ENCODE measurements at places on chromosomes 2 and 18.

DNA sequence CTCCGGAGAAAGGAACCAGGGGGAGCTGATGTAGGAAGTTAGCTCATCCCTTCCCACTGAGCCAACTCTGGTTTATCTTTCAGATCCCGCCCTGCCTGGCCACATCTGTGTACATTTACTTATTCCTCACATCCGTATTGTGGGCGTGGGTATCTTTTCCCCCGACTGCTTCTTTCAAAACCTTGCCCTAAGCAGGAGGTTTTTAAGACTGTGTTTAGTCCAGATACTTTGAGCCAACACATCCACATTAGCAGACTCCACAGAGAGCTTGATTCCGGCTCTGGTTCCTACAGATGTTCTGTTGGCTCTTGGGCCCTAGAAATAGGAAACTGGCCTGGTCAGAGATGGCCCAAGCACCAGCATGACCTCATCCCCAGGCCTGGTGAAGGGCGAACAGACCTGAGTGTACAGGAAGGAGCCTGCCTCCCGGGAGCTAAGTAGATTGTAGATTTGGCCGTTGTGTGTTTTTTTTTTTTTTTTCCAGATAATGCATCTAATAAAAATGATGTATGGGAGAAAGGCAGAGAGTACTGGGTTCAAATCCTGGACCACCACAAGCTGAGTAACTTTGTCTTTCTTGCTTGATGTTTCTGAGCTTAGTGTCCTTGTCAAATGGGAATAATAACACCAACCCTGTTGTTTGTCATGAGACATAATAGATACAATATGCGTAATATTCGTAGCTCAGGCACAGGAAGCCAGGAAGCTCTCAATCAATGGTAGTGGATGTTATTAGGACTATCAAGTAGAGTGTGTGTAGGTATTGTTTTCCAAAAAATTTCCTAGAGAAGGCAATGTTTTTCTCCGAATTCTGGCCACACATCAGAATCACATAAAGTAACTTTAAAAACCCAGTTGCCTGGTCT, 92.3 kb downstream of the PRKCE start:
- no peak for DNase-seq

DNA sequence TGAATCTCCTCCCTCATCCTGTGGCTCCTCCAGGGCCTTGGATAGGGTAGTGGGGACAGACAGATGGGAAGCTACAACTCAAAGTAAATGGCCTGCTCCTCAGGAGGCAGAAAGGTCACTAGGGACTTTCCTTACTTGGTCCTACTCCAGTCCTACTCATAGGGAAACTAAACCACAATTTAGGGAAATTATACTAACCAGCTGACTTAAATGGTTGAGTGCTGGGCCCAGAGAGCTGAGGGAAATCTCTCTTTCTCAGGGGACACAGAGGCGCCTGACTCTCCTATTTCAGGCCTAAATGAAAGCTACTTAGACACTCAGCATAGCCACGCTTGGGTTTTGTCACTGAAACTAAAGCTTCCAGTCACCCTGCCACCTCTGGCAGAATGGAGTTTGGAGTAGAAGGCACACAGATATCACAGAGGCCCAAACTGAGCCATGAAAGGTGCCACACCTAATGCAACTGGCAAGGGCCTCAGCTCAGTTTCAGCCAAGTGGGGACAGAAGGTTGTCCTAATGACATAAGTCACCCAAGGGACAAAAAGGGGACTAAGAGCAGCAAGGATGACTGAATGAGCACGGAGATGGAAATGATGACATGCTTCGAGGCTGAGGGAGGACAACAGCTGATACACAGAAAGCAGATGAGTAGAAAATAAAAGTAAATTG, 24.0 kb downstream of the CERKL start:
- no peak for DNase-seq

- no peak for DNase-seq
Measured at GRCh38 chr2:186189816-186190215, 296.2 kb upstream of the ZC3H15 start.

- no peak for DNase-seq
Measured at GRCh38 chr2:26483957-26484565, 6.1 kb upstream of the OTOF start.

- no peak for DNase-seq
Measured at GRCh38 chr2:45826884-45827635, 175.6 kb downstream of the PRKCE start.

DNA sequence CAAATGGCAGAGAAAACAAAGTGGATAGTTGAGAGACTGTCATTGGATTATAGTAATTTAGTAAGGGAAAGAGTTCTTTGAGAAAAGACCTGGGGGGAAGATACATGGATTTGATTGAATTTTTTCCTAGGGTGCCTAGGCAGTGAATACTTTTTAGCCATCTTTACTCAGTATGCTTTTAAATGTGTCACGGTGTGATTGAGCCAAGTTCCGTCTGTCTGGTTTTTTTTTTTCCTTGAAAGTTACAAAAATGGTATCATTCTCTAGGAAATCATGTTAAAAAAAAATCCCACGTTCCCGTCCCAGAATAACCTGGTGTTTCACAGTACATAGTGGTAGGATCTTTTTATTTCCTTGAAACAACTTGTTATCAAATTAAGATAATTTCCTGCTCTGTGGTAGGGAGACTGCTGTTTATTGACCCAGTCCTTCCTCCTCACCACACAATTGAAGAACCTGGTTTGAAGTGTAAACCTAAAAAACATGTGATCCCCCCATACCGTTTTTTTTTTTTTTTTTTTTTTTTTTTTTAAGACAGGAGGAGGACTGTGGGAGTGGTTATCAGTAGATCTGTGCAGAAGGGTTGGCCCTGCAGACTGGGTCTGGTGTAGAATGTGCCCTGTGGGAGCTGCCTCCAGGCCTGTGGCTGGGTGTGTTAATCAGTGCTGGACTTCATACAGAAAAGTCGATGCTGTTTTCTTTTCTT, 55.1 kb downstream of the DGKD start:
- DNase-seq = no peak

- no peak for DNase-seq
Measured at GRCh38 chr2:218081063-218081462, 12.0 kb downstream of the RUFY4 start.

GRCh38 chr2:102103992-102104871, 38.3 kb upstream of the IL1R1 start:
- DNase-seq = peak; percentile 42

GRCh38 chr18:79693561-79694205, 14.1 kb downstream of the CTDP1 start:
- DNase-seq = no peak

DNA sequence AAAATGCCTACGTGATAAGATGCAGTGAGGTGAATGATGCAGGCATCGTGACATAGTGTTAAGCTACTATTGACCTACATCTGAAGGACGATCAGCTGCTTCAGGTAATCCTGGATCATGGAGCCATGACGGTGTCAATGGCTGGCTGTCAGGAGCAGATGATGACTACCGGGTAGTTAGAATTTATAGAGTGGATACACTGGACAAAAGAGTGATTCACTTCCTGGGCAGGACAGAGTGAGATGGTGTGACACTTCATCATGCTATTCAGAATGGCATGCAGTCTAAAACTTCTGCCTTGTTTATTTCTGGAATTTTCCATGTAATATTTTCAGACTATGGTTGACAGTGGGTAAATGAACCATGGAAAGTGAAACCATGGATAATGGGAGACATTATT, 29.5 kb downstream of the METTL8 start:
- no peak for DNase-seq

- no peak for DNase-seq
Measured at GRCh38 chr2:43104763-43105162, 121.6 kb downstream of the ZFP36L2 start.

DNA sequence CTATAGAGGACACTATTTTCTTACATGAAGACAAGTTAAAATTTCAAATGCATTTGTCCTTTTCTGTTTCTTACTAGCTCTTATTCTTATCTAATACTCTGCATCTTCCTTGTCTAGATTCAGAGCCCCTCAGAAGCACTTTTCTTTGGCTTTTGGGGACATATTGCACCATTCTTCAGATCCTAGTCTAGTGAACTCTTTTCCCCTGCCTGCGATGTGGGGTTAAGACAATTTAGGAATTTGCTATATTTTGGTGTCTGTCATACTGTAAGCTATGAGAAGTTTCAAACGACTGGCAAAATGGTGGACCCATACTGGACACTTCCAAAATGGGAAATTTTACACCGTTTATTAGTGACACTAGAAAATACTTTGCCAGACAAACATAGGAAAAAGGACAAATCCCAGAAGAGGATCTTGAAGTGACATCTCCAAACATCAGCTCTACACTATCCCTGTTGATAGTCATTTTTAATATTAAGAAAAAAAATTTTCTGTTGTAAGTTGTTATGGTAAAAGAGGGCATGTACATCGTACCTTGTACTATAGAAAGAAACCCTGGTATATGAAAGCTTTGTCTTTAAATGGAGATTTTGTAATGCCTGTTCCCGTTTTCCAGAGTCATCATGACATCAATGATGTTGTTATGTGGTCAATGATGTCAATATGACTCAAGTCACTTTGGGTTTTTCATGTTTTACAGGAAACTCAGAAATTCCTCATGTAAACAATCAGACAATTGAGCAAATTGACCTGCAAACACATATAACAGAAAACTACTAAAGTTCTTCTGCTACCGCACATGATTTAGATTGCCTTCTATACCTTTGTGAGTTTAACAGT, 4.4 kb upstream of the KYNU start:
- no peak for DNase-seq

DNA sequence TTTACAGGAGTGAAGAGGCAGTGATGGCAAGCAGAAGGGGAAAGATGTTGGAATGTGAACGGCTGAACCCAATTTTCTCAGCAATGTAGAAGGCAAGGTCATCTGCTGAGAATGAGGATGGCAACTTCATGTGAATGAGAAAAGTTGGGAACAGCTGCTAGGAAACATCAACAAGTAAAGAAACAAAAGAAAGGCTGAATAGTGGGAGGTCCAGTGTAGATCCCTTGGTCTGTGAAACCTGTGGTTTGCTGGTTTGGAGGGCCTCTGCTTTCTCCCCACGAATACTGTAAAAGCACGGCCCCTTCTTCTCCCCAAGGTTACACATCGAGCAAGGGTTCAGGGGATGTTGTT, 27.4 kb downstream of the MARCHF4 start:
- DNase-seq = no peak

GRCh38 chr2:40458271-40458794, 6.4 kb upstream of the SLC8A1 start:
- no peak for DNase-seq

- DNase-seq = no peak
Measured at GRCh38 chr2:20235655-20236305, 10.8 kb upstream of the SDC1 start.

GRCh38 chr2:231241755-231242507, 43.5 kb downstream of the ARMC9 start:
- no peak for DNase-seq

- no peak for DNase-seq
Measured at GRCh38 chr2:186429104-186429503, 57.0 kb upstream of the ZC3H15 start.

- DNase-seq = no peak
Measured at GRCh38 chr2:8534729-8535468, 147.0 kb upstream of the ID2 start.

- DNase-seq = no peak
Measured at GRCh38 chr2:75558786-75559679, 1.7 kb downstream of the EVA1A start.

DNA sequence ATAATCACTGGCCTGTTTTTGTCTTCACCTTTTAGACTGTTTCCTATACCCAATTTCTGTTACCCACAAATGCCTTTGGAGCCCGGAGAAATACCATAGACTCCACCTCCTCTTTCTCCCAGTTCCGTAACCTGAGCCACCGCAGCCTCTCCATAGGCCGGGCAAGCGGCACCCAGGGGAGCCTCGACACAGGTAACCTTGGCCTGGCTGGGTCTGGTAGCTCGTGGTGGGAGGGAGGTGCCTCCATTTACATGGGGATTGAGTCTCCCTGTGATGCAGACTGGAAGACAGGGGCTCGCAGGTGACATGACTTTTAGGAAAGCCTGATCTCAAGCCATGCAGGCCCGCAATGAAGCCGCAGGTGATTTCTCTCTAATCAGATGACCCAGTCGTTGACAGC, 100.6 kb downstream of the CABLES1 start:
- DNase-seq = no peak

DNA sequence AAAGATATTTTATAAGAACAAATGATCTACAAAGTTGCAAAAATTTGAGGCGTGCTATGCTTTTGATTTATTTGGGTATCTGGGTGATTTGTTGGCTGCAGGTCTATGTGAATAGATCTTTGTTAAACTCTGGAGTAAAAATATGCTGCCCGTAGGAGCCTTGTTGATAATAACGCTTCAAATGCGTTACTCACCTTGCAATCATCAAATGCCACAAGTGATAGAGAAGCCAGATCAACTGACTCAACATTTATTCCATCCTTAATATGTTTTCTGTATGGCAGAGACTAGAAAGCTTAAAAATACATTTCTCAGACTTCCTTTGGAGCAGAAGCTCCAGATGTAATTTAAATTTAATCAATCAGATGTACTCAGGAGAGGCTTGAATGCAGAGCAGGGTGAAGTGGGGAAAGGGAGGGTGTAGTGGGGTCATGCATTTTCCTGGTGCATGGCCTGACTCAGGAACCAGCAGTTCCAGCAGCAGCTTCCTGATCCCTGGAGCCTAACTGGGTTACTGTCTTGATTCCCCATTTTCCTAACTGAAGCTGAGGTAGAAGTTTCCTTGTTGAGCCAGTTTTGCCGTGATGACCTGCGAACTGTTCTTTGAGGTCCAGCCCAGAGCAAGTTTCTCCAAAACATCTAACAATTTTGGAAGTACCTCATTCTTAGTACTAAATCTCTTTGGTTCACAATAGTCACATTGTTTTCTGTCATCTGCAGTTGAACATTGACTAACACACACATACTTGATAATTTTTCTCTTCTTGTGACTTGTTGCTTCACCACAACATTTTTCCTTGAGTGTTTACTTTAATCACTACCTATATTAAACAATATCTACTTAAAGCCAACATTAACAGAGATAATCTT, 284.7 kb upstream of the CWC22 start:
- no peak for DNase-seq

GRCh38 chr2:36918307-36918706, 48.0 kb downstream of the STRN start:
- no peak for DNase-seq

All from stimulated activated naive CD8-positive, alpha-beta T cell treated with anti-CD3 and anti-CD28 coated beads, Interleukin-15, amount 100 ng/mL, for 72 hours (primary cell).